ENCODE measurements at places on chromosomes 7 and 10.

DNA sequence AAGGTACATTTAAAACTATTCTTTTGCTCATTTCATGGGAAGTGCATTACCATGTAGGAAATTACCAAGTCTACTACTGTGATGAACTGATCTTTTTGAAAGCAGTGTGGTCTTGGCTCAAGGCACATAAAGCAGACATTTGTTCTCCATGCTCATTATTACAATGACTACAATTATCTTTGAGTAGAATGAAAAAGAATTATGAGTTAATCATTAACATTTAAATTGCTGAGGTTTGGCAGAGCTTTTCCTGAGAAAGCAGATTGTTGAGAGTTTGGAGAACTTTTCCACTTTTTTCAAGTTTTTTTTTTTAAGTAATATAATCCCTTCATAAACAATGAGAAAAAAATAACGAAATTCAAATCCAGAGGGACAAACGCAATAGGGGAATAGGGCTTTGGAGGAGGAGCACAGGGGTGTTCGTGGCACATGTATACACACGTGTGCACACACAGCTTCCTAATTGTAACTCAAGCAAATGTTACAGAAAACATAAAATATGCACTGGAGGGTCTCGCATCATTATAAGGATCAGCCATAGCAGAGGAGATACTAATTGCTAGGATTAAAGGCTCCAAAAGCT, 8.9 kb upstream of the CUBN start:
- no peak for DNase-seq

GRCh38 chr7:138478499-138478908, 18.4 kb downstream of the TRIM24 start:
- DNase-seq: no peak

DNA sequence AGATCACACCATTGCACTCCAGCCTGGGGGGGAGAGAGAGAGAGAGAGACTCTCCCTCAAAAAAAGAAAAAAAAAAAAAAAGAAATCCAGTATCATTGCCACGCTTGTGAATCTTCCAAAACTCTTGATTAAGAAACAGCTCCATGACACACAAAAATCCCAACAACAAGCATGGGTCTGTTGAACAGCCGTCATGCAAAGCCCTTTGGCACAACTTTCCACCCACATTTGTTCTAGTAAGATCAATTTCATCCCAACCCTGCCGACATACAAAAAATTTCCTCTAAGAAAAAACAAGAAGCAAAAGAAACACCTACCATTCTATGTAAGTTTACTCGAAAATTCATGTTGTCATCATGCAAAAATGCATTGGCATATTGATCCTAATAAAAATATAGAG, 62.8 kb downstream of the ARMH3 start:
- no peak for DNase-seq

GRCh38 chr10:59177031-59177797, 771 bp downstream of the PHYHIPL start:
- DNase-seq: peak; percentile 61

DNA sequence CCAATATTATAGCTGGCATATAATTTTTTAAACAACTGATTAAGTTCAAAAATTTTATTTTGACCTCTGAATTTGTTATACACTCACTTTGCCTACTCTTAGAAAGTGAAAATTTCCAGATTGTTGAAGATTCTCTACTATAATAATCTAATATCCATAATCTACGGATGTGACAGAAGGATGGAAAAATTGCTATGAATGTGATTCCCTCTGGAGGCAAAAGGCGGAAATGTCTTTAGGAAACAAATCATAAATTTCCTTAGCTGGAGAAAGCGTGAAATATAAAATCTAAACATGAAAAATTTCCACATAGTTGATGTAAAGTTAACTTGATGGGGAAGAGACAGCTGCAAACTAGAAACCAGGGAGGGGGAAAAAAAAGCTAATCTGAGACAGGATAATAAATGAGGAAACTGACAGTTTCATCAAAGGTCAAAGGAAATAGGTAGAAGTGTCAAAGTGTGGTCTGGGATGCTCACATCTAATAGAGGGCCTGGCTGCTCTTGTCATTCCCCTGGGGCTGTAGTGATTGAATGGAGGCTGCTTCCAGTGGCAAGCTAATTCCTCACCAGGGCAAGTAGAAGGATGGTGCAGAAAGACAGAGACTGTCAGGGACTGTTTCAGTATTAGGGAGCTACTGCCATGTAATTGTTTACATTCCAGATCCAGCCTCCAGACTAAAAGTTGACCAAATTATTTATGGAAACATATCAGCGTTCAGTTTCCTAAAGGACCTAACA, 264.5 kb downstream of the SDHAF3 start:
- DNase-seq: no peak

GRCh38 chr10:16509996-16510395, 11.7 kb downstream of the C1QL3 start:
- DNase-seq: no peak

GRCh38 chr7:116834815-116835504, 27.4 kb upstream of the CAPZA2 start:
- DNase-seq: no peak

GRCh38 chr10:67794909-67795460, 43.0 kb downstream of the DNAJC12 start:
- no peak for DNase-seq

DNA sequence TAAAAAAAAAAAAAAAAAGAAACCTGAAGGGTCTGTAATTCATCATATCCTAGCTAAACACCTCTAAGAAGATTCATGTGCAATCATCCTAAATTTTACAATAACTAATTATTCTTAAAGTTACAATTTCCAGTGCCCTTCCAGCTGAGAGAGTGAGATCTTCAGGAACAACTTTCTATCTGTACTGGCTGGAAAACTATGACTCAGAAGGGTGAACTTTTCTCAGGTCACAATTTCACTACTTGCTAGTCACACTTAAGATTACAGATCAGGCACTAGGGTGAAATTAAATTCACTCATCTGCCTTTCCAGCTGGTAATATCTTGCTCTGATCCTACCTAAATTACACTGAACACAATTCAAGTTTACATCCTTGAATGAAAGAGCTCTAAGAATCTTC, 158.8 kb downstream of the ANK3 start:
- DNase-seq: no peak

- DNase-seq: no peak
Observed at GRCh38 chr10:635088-635861, 54.2 kb downstream of the DIP2C start.

- DNase-seq: peak; percentile 83
Observed at GRCh38 chr10:22550732-22551131, 163.6 kb downstream of the PIP4K2A start.

- DNase-seq: no peak
Observed at GRCh38 chr10:48776528-48776927, 91.9 kb downstream of the WDFY4 start.
